Caki2 (cell line): ENCODE measurements at places on chromosomes 2 and 18.

DNA sequence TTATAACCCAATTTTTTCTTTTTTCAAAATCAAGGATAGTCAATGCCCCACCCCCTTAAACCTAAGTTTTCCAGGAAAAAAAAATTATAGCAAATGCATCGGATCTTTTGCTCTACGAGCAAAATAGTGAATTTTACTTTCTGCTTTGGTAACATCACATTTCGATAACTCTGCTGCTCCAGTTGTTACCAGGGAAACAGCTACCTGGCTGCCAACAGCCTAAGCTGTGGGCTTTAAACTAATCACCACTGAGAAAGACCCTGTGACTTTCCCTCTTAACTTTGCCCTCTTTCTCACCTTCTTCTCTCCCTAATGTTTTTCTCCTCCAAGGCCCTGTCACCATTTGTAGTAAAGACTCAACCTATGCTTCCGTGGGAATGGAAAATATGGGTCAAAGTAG lies 145.5 kb downstream of the ABCA12 start:
- no peak for DNase-seq

- DNase-seq = no peak
Observed at GRCh38 chr2:238380785-238381184, 45.9 kb upstream of the ASB1 start.

GRCh38 chr2:79715338-79715737 lies 202.5 kb downstream of the CTNNA2 start:
- no peak for DNase-seq

DNA sequence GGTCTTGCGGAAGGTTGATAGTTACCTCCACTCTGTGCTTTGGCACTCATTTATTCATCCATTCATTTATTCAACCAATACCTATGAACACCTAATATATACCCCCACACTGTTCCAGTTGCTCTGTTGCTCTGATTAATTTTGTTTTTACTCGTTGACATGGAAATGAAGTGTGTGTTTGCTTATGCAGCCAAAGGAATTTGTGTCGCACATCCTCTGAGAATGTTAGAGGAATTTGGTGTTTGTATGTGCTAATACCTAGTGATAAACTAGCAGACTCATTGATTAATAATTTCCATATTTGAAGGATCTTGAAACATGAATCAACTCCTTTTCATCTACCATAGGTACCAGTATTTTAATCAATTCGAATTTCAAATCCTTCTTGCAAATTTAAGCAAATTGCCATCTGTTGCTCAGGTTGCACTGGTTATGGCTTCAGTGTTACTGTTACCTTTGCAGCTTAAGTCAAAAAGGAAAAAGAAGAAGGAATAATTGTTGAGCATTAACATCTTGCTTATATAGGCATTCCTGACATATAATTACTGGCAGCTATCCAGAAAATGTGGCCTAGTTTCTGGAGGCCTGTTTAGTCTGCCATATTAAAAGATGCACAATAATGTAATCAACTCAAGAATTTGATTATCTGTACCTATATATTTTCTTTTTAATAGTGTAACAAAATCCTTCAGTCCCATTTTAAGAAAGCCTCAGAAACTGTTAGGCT lies 25.7 kb upstream of the CRIM1 start:
- DNase-seq = peak; percentile 65

- DNase-seq = no peak
Observed at GRCh38 chr2:41871080-41871479, 176.7 kb upstream of the PKDCC start.

GRCh38 chr2:222311978-222312738 lies 13.4 kb upstream of the PAX3 start:
- DNase-seq = no peak

GRCh38 chr2:169286624-169287231 lies 75.6 kb downstream of the LRP2 start:
- DNase-seq = no peak

GRCh38 chr2:2646433-2647051 lies 315.5 kb upstream of the MYT1L start:
- peak; percentile 51 for DNase-seq
